ENCODE measurements at places on chromosomes 3 and 15.

DNA sequence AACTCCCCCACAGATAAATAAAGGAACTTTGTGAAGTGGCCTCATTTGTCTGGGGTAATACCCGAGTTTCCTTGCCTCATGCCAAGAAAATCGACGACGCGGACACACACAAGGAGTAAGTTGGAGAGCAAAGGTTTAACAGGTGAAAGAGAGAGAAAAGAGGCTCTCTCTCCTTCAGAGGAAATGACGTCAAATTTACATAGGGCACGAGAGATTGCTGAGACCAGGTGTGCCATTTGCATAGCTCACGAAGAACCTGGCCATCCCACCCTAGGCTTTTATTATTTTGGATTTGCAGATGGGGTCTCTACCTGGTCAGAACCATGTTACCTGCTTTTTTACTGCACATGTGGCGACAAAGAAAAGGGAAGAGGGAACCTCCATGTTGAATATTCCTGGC, 49.3 kb upstream of the IGF2BP2 start:
- no peak for DNase-seq

DNA sequence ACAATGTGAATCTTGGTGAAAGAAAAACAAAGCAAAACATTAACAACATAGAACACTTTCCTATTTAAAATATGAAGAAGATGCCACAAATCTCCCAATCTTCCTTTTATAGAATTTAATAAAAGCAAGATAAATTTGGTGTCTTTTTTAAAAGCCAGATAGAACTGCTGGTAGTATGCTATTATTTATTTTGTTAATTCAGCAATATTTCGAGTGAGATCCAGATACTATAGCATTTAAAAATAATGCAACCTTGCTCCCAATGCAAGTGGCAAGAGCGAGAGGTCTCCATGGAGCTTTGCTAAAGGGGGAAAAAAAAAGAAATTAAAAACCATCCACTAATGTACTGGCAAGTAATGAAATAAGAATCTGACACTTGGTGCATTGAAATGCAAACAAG, 121.8 kb downstream of the IL20RB start:
- no peak for DNase-seq

- DNase-seq, result peak; percentile 22
Measured at GRCh38 chr15:98727115-98728040, 79.0 kb downstream of the IGF1R start.

DNA sequence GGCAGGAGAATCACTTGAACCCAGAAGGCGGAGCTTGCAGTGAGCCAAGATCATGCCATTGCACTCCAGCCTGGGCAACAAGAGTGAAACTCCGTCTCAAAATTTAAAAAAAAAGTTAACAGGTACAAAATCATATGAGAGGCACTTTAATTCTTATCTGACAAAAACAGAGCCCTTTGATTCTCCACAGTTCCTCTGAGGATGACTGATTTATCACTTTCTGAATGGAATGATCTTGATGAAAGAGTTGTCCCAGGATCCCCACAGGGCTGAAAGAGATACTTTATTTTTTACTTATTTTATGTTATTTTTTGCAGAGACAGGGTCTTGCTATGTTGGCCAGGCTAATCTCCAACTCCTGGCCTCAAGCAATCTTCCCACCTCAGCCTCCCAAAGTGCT, 4.0 kb downstream of the LHFPL4 start:
- no peak for DNase-seq

GRCh38 chr15:92205255-92205739, 188.4 kb upstream of the ST8SIA2 start:
- peak; percentile 4 for DNase-seq

- peak; percentile 45 for DNase-seq
Measured at GRCh38 chr3:122977746-122978466, 49.7 kb downstream of the SEMA5B start.

DNA sequence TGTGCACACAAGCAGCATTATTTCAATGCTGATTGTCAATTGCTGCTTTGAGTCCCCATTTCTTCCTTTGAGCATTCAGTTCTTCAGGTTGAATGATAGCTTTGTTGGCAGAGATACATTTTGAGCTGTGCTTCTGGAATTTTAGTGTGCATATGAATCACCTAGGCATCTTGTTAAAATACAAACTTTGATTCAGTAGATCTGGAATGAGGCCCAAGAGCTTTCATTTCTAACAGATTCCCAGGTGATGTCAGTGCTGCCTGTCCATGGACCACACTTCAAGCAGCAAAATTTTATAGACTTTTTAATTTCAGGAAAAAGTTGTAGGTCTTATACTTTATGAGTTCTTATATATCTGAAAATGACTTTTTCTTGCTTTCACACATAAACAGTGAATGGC, 131.1 kb downstream of the ADAMTSL3 start:
- DNase-seq, result no peak

GRCh38 chr3:126934031-126934531, 48.8 kb upstream of the PLXNA1 start:
- no peak for DNase-seq

- DNase-seq, result no peak
Measured at GRCh38 chr3:193686665-193687483, 93.9 kb downstream of the OPA1 start.

- no peak for DNase-seq
Measured at GRCh38 chr3:2967871-2968270, 142.3 kb downstream of the IL5RA start.

- no peak for DNase-seq
Measured at GRCh38 chr3:149224736-149225594, 3.3 kb upstream of the CP start.

Measured in anterior cingulate cortex (tissue), 58 donors.